ENCODE measurements at places on chromosomes 16 and 17.
A peak's percentile ranks its signal among the peaks of the same experiment; 100 is the strongest.

- DNase-seq: no peak
Measured at GRCh38 chr16:2032285-2033056, 5.8 kb downstream of the NHERF2 start.

GRCh38 chr17:44074911-44075285 lies 4.4 kb downstream of the G6PC3 start:
- no peak for DNase-seq

DNA sequence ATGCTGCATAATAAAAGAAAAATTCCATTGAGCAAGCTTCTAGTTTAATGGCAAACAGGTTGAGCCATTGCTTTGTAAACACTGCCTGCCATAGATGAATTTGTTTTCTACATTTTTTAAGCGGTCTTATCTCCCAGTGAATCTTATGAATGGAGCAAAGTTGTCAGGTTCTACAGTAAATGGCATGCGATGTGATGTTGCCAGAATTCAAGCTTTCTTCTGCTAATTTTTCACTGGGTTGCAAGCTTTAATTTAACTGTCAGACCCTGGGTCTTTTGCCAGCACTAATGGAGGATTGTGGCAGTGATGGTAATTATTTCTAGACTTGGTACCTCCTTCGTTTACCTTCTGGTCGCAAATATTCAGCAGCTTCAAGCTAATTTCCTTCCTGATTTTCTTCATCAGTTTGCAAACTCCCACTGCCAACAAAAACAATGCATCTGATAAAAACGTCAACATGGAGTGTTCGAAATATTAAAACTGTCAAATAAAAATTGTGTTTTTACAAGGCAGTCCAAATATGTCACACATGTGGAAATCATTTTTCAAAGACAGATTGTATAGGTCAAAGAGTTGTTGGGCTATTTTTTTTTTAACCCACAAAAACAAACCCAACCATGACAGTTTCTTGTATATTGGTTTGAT lies 274.2 kb upstream of the ERCC4 start:
- no peak for DNase-seq

GRCh38 chr16:8127070-8127469 lies 463.2 kb downstream of the TMEM114 start:
- no peak for DNase-seq

- DNase-seq: no peak
Measured at GRCh38 chr17:42337442-42337841, 49.1 kb downstream of the STAT5A start.

DNA sequence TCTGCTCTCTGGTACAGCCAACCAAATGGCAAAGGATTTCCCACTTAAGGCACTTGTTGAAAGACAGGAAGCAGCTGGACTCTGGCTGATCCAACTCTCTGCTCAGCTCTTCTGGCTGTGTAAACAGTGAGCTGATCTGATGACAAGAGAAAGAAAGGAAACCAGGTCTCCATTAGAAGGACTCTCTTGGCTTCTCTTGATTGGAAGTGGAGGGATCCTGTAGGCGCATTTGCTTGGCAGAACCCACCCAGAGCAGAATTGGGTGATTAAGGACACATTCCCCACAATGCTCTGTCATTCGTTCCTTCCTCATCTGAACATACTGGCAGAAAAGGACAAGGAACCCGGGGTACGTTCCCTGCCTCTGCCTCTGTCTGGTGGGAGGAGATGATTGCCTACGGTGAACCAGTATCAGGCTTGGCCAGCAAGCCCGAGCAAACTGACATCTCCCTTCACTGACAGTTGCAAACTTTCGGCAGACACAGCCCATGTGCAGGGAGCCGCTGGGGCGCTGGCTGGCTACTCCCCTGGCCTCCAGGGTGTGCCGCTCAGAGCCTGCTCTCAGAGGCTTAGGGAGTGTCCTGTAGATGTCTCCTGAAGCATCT lies 29.1 kb downstream of the LDHD start:
- peak; percentile 89 for DNase-seq

GRCh38 chr17:28612936-28613872 lies 781 bp downstream of the RSKR start:
- peak; percentile 32 for DNase-seq

- no peak for DNase-seq
Measured at GRCh38 chr17:528253-528652, 175.6 kb upstream of the RPH3AL start.

DNA sequence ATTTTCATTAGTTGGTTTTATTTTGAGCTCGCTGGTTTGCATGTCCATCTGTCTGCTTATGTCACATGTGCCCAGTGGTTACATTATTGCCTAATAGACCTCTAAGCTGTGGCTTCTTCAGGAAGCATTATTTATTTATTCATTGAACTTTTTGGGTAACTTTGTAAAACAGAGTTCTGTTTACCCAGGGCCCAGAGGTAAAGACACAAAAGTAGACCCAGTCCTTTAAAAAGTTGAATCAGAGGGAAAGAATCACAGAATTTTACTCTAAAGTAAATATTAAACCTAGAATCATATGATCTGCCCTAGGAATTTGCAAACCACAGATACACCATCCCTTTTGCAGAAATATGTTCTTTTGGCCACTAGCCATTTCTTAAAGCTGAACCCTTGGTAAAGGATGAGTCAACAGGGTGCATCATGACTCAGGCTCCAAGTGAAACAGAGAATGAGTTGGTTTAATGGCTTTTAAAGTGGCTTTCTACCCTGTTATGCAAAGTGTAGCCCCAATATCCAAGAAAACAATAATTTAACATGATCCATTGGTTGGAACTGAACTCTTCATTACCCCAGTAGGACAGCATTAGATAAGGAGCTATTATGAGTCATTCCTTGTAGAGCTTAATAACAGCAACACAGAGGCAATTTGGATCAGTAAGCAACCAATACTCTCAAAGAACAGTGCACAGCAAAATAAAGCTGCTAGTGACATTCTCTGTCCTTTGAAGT lies 236.3 kb downstream of the KCNJ2 start:
- DNase-seq: no peak

DNA sequence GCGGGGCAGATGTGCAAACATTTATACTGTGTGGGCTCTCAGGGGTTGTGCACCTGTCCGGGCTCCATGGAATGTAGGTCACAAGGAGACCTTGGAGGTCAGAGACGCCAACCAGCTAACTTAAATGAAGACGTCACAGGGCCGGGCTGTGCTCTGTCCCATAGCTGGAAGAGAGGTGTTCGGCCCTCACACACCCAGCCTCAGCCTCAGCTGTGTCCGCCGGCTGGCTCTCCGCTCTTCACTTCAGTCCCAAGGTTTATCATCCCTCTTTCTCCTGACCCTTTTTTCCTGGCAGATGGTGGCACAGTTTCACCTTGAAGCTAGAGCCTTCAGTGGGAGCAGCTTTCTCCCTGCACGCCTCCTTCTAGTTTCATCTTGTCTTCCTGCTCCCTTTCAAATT lies 6.0 kb upstream of the RBFOX3 start:
- no peak for DNase-seq

Measured in erythroblast (primary cell).